EL (cell line): ENCODE measurements at places on chromosomes 2 and 18.
A peak's percentile ranks its signal among the peaks of the same experiment; 100 is the strongest.

GRCh38 chr2:140639628-140640027 is 1491.2 kb downstream of the LRP1B start:
- no peak for DNase-seq

- DNase-seq: no peak
Measured at GRCh38 chr2:199163613-199164458, 293.9 kb downstream of the SATB2 start.

GRCh38 chr2:236601316-236602202 is 31.9 kb downstream of the ACKR3 start:
- DNase-seq: no peak

DNA sequence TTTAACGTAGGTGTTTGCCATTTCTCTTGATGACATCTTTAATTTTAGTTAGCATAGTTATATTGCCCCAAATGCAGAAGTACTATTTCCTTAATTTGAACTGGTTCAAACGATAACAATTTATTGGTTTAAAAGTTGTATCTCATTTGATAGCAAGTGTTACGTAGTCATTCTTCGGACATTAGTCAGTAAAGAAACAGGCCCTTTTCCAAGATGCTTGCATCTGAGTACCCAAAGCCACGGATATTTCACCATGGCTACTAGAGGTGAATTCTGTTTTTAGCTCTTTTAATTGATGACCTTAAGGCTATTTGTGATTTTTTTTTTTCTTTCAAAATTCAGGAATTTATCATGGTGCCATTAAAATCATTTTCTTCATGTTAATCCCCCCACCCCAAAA is 32.1 kb downstream of the GLS start:
- peak; percentile 57 for DNase-seq

- DNase-seq: peak; percentile 61
Measured at GRCh38 chr2:45652090-45653031, 886 bp downstream of the PRKCE start.

DNA sequence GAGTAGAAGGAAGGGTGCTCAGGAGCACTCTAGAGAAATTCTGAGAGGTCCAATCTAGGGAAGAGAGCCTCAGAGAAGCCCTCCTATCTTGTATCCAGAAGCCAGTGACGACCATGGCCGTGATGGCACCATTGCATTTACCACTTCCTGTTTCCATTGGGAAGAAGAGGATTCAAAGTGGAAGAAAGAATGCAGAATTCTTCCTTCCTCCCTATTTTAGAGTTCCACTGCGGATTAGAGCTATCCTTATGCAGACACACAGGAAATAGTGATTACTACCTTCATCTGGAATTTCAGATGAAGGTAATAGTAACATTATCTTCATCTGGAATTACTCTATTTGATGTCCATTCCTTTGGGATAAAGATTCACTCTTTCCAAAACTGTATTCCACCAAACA is 45.6 kb upstream of the PCBP1 start:
- peak; percentile 61 for DNase-seq

- DNase-seq: no peak
Measured at GRCh38 chr2:217038001-217038400, 178.1 kb upstream of the TNP1 start.

DNA sequence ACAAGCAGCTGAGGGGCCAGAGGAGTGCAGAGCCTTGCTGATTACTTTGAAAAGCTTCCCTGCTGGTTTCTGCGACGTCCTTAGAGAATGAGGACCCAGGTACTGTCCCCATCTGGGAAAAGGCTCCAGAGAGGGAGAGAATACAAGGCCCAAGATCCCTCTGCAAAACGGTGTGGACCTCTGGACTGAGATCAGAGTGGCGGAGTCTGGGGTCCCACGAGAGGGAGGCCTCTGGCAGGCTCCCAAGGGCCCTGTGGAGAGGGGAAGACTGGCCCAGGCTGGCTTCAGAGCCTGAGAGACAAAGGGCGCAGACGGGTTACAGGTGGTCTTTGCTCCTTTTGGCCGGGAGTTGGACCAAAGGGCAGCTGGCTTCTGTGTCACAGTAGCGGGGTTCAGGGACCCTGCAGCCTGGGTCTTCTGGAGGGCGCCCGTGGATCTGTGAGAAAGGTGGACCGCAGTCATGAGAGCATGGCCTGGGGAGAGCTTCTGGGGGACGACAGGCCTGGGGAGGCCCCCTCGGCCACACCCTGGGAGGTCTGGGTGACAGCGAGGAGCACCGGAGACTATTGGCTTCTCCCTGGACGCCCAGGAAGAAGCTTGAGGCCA is 805 bp downstream of the SNORC start:
- DNase-seq: no peak

DNA sequence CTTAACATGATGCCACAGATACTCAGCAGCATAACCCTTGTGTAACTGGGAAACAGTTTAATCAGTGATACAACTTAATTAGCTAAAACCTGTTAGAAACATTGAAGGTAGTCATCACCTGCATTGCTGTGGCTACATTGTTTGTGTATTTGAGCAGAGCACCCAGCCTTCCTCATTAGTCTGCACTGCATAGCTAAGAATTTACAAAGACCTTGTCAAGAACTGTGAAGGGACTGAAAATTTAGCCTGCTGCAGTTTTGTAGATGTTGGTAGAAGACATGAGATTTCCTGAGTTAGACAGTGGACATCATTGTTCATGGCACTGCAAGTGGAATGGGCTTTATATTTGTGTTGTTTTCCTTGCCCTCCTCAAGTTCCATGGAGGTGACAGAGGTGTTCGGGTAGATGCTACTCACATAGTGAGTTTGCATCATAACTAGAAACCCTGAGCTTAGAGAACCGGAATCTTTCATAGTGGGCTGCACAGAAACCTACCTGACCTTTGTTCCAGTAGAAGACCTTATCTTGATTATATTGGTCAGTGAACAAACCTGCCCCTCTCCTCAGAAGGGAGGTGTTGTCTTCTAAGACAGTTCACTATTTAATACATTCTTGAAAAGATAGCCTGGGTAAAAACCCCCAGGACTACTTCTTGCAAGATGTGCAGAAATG is 12.5 kb downstream of the VAPA start:
- no peak for DNase-seq

DNA sequence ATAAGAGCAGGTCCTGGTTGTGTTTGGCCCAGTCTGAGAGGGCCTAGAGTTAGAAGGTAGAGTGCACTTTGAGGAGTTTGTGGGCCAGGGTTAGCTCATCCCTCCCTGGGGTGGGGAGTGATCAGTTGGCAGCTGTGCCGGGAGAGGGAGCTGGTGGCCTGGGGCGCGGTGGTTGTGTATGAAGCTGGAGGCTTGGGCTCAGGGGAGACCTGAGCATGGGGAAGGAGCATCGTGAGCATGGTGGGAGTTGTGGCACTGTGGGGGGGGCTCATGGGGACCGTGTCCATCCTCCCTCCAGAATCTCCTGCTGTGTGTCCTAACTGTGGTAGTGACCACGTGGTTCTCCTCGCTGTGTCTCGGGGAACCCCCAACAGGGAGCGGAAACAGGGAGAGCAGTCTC is 13.6 kb downstream of the STK11IP start:
- DNase-seq: no peak

DNA sequence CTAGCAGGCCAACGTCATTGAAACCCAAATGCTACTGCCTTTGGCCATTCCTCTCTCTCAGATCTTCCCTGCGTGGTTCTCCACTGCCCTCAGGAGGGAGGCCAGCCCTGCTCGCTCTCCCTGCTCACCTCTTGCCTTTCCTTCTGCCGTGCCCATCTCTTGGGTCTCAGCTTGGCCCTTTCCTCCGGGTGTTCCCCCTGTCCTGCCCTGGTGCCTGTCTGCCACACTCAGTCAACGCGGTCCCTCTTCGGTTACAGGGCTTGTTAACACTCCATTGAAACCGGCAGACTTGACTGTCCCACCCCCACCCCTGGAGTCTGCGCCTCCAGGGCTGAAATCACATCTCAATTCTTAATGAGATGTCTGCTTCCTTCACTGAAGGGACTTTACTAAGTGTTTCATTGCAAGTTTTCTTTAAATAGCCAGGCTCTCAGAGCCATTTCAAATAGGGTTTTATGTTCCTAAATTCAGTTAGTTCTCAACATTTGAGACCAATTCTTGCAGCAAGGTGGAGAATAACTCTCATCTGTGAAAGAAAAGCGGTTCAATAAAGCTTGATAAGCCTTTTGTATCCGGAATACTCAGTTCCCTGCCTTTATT is 237.6 kb downstream of the DYSF start:
- DNase-seq: no peak

GRCh38 chr2:42979416-42979869 is 187.1 kb upstream of the HAAO start:
- no peak for DNase-seq

- no peak for DNase-seq
Measured at GRCh38 chr2:128195435-128195984, 104.5 kb downstream of the UGGT1 start.

DNA sequence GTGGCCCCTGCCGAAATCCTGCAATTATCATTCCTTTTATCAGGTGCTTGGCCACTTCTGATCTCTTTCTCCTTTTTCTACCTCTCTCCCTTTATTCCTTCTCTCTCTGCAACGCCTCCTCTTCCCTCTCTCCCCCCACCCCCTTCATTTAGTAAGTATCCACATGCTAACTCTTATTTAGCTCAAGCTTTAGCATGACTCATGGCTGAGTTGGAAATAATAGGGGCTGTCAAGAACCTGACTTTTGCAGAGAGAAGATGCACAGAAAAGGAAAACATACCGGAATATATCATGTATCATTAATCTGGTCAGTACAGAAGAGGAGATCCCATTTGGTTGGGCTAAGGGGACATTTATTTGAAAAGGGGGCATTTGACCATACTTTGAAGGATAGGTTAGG is 33.1 kb downstream of the FAM171B start:
- DNase-seq: peak; percentile 19

DNA sequence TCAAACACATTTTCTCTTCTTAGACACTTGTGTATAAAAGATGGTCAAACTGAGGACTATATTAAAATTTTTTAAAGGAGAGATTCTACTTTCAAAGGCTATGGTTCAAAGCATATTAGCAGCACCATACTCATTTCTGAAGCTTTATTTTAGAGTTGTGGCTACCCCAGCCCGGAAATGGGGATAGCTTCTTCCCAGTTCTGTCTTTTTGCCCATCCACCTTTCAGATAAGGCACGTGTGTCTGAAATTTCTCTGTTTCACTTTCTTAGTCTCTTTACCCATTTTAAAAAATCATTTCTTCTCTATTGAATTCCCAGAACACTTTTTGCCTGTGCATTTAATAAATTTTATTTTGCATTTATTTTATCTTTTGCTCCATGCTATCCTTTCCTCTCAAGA is 431.5 kb downstream of the RNF144A start:
- no peak for DNase-seq

GRCh38 chr2:35891528-35891927 is 464.1 kb upstream of the CRIM1 start:
- no peak for DNase-seq

DNA sequence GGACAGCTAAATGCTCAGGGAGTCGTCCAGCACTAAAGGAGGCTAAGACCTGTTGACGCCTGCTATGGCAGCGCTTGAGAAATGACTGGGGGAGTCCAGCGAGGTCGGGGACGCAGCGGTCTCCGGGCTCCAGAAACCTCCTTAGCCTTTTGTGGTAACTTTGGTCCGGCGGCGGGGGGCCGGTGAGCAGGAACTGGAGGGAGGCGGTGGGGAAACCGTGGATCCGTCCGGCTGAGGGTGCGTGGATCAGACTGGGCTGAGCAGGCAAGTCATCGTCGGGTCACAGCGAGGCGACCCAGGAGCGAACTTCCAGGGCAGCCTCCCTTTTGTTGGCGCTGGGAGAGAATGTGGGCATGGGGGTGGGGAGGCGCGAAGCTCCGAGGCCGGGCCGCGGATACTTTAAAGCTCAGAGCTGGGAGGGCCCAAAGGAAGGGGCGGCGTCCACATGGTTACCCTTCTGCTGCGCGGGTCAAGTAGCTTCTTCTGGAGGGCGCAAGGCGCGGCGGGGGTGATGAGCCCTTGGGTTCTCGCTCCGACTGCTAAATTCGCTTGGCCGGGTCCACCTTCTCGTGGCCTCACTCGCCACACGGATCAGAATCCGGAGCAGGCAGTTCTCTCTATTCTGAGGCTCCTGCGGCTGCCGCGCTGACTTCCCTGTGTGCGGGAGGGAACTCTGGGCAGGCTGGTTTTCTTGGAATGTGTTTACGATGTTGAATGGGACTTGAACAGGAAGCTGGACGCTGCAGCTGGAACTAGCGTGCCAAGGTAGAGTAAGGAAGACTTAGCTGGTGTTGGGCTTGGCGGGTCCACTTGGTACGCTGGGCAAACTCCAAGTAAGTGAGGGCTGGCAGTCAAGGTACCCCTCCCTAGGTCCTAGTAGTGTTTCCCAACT is 920 bp downstream of the GULP1 start:
- peak; percentile 89 for DNase-seq

GRCh38 chr2:157691131-157691530 is 62.5 kb upstream of the ACVR1C start:
- no peak for DNase-seq

GRCh38 chr2:52862801-52863200 is 904.8 kb upstream of the CHAC2 start:
- peak; percentile 63 for DNase-seq

- DNase-seq: peak; percentile 73
Measured at GRCh38 chr2:168961450-168962229, 60.5 kb downstream of the G6PC2 start.

GRCh38 chr18:4271952-4272351 is 183.2 kb downstream of the DLGAP1 start:
- DNase-seq: no peak

GRCh38 chr2:230129343-230129742 is 60.6 kb upstream of the SLC16A14 start:
- peak; percentile 29 for DNase-seq

DNA sequence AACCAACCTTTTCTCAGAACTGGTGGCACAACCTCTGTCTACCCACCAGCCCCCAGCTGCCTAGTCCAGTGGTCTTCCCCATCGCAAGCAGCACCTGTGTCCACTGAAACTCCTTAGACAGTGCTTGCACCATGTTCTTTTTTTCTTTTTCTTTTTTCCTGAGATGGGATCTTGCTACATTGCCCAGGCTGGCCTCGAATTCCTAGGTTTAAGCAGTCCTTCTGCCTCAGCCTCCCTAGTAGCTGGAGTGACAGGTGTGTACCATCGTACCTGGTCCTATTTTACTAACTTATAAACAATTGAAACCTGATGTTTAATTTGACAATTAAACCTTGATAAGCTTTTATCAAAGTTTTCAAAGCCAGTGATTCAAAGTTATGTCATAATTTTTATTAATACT is 30.8 kb downstream of the SANBR start:
- no peak for DNase-seq

DNA sequence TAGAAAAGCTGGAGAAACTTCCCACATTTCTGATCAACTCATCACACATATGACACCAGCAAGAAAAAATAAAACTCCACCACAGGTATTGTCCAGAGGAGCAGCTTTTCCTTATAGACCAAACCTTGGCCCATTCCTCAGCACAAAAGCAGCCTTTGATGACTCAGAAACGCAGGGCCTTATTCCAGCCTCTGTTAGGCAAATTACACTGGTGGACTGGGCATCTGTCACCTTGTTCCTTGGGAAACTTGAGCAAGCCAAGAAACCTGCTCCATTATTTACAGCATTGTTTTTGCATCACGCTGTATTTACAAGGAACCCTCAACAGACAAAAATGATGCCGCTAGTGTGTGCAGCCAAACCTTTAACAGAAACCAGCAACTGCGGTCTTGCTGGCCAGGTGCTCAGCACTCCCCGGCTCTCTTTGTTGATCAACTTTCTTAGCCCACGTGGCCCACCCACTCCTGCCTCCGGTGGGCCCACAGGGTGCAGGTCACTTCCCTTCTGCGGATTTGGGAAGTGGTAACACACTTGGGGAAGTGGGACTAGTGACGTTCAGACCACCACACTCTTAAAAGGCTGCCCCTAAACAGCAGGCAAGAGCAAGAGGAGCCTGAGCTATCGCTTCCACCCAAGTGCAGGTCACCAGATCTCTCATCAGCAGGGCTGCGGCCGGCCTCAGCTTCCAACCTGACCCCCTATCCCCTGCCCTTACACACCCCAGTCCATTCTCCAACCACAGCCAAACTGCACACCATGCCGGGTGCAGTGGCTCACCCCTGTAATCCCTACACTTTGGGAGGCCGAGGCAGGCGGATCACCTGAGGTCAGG is 1.5 kb downstream of the AP1S3 start:
- no peak for DNase-seq
